Right lung (tissue), 10 donors: ENCODE measurements at places on chromosomes 3 and 15. TPM values are rescaled to one million over a fixed set of nuclear protein-coding genes. Genes with fewer than 3 reads are reported as not detected.

The IQCF5 gene
- not detected for polyA plus RNA-seq

The SPINK8 gene
- polyA plus RNA-seq, result not detected

The CIDEC gene
- polyA plus RNA-seq, result 0.21 TPM

The EPHA3 gene
- polyA plus RNA-seq, result 15.0 TPM

The TEX9 gene
- 13.9 TPM for polyA plus RNA-seq

The TGM5 gene
- not detected for polyA plus RNA-seq

The SMAD6 gene
- 19.0 TPM for polyA plus RNA-seq

DNA sequence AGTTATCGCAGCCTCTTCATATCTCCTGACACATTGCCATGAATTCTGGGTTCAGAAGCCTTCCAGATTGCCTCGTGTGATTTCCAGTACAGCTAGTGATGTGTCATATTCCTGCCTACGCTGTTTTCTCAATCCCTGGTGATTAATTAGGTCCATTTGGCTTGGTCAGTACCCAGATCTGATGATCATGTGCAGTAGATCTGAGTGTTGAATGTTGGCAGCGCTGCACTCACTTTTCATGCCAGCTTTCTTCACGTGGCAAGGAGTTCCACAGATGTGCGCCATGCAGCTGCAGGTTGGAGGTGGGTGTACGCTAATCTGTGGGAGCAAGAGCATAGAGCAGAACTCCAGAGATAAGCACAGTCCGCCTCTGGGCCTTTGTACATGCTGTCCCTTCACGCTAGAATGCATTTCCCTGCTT, 86.9 kb upstream of the COL6A5 start:
- no peak for DNase-seq

- DNase-seq, result no peak
Observed at GRCh38 chr3:173045770-173046382, 95.2 kb downstream of the SPATA16 start.

DNA sequence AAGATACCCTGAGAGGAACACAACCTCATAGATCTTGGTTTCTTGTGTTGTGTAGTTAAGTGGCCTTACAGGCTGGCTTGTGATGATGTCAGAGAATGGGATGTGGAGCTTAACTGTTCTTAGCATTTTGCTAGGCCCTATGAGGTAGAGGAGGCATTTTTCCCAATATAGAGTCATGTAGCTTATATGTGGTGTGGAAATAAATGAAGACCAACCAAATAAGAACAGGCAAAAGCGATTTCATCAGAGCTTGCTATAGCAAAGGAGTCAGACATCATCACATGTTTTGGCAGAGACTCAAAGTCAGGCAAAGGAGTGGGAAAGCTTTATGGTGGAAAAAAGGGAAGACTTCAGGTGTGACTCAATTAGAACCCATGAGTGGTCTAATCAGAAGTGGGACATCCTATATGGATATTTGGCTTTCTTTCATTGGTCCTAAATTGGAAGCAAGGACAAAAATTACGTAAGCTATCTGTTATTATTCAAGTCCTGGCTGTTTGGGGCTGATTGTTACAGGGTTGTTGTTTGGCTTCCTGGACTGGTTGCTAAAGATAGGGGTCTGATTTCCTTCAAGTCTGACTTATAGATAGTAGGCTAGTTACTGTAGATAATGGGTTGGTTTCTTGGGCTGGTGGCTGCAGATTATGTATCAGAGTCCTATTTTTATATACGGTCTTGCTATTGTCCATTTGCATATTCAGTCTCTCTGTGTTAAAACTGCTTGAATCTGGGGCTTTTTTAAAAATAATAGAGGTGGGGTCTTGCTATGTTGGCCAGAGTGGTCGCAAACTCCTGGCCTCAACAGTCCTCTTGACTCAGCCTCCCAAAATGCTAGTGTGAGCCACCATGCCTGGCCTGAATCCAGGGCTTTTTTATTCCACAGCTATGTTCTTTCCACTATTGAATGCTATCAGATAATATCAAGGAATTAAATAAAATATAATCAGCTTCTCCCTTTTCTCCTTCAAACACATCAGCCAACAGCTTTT, 30.3 kb upstream of the SETD2 start:
- no peak for DNase-seq

DNA sequence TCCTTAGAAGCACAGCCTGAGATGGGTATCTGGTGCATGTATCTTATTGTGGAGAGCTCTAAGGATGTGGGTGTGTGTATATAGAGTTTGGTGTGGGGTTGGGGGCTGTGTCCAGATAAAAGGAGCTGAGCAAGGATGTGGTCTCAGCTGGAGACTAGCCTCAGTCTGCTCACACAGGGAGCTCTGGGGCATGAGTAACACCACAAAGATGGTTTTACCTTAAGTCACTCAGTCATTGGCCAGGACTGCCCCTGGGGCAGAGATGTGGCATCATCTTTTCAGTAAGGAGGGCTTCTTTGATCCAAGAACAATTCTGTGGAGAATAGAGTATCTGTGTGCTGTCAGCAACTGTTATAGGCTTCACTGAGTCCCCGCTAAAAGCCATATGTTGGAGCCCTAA, 163.4 kb upstream of the NUDT16 start:
- DNase-seq, result no peak

GRCh38 chr15:99238849-99239248, 10.5 kb downstream of the TTC23 start:
- DNase-seq, result no peak

- no peak for DNase-seq
Observed at GRCh38 chr3:16494094-16494493, 19.4 kb downstream of the RFTN1 start.

- DNase-seq, result no peak
Observed at GRCh38 chr3:94063496-94064119, 747 bp downstream of the NSUN3 start.

DNA sequence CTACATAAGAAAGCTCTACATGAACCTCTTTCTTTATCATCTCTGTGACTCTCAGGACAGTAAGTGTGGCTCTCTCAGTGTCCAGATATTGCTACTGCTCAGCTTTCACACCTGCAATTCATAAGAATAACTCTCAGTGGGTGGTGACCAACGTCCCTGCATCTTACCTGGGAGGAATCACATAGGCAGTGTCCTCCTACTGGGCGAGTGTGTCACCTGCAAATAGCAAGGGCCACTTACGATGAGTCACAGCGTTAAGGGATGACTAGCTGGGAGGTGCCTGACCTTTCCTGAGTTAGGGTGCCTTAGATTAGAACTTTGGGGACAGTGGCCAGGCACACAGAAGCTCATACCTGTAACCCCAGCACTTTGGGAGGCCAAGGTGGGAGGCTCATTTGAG, 90.8 kb upstream of the C3orf80 start:
- no peak for DNase-seq

GRCh38 chr3:37163262-37164015, 10.9 kb downstream of the LRRFIP2 start:
- DNase-seq, result no peak

DNA sequence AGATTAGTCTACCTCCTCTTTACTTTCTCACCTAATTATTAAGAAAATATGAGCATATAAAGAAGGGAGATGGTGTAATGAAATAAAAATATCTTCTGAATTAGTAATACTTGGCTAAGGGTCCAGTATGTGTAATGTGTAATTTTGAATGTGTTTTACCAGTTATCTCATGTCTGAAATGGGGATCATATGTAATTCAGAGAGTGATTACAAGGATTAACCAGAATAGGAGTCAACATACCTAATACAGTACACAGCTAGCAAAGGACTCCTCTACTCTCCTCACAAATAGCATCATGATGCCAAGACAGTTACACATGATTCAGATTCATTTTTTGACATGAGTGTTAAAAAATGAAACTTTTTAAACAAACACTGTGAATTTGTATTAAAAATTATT, 570.4 kb downstream of the SI start:
- DNase-seq, result no peak
